ENCODE measurements at places on chromosomes 4 and X.

- H3K36me3 ChIP-seq, result peaks cover 22% of the 10 kb centered on the region
- peaks cover 55% of the 10 kb centered on the region for H3K4me1 ChIP-seq
- DNase-seq, result no peak
- H3K4me3 ChIP-seq, result no peak overlapping the region
- no peaks in the 10 kb centered on the region for H3K27me3 ChIP-seq
These were observed 9.7 kb downstream of the RAP2C start for GRCh38 chrX:132209527-132209926.

GRCh38 chr4:10643600-10644425 is 40.8 kb downstream of the CLNK start:
- no peak overlapping the region for H3K4me3 ChIP-seq
- peaks cover 10% of the 10 kb centered on the region for H3K4me1 ChIP-seq
- H3K27me3 ChIP-seq, result no peaks in the 10 kb centered on the region
- no peak overlapping the region for H3K27ac ChIP-seq

DNA sequence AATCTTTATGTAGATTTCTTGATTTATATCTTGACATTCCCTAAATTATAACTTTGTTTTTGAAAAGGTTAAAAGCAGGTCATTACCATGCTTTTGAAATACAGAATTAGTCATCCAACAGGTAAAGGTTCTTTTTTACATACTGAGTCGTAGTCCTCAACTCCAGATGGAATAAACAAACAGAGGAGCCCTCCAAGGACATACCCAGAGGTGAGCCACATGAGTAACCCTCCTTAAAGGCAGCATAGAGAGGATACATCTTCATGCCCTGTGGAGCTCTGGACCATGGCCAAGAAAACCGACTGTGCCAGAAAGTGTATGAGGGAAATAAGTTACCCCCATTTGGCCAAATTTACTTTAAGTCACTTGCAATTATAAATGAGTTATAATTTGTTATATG is 95.3 kb upstream of the MCF2 start:
- H3K27me3 ChIP-seq, result no peaks in the 10 kb centered on the region
- H3K27ac ChIP-seq, result no peak overlapping the region
- no peak overlapping the region for H3K4me3 ChIP-seq
- DNase-seq, result no peak
- peaks cover 22% of the 10 kb centered on the region for H3K36me3 ChIP-seq

- no peaks in the 10 kb centered on the region for H3K4me1 ChIP-seq
- DNase-seq, result no peak
- H3K27me3 ChIP-seq, result peaks cover 6% of the 10 kb centered on the region
- no peak overlapping the region for H3K27ac ChIP-seq
- H3K36me3 ChIP-seq, result no peaks in the 10 kb centered on the region
These were observed 188.1 kb upstream of the WDFY3 start for GRCh38 chr4:85154591-85154990.

GRCh38 chrX:9286234-9286633 is 178.6 kb upstream of the TBL1X start:
- no peak for DNase-seq
- H3K4me3 ChIP-seq, result no peak overlapping the region
- no peaks in the 10 kb centered on the region for H3K36me3 ChIP-seq
- peak overlapping the region; percentile 90 for H3K27ac ChIP-seq
- H3K4me1 ChIP-seq, result peaks cover 31% of the 10 kb centered on the region

DNA sequence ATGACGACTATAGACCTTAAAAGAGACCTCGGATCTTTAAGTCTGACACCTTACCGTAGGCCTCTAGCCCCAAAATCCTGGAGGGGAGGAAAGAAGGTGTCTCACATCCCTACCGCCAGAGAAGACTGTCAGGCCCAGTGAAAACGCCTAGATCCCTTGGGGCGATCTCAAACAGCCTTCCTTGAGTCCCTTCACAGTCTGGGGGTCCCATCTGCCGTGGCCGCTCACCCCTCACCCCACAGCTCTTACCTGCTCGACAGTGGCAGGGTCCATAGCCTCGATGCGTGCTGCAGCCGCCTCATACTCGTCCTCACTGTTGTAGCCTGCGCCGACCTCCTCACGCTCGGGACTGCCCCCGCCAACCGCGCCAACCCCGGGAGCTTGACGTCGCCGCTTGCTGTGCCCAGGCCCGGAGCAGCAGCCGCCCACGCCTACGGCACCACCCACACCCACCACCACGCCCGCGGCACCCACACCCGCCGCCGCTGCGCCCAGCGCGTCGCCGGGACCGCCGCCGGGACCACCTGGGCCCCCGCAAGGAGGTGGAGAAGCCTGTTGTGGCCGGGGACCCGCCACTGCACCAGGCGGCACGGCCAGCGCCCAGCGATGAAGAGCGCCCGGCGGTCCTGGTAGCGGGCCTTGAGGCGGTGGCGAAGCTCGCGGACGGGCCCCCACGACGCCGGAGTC is 536 bp downstream of the OTUD5 start:
- peaks cover 44% of the 10 kb centered on the region for H3K4me1 ChIP-seq
- H3K4me3 ChIP-seq, result peak overlapping the region; percentile 85
- DNase-seq, result peak; percentile 59
- H3K36me3 ChIP-seq, result peaks cover 25% of the 10 kb centered on the region

GRCh38 chrX:4182408-4182806 is 469.0 kb upstream of the PRKX start:
- no peak overlapping the region for H3K4me3 ChIP-seq
- no peaks in the 10 kb centered on the region for H3K4me1 ChIP-seq
- H3K36me3 ChIP-seq, result no peaks in the 10 kb centered on the region
- H3K27ac ChIP-seq, result no peak overlapping the region
- no peaks in the 10 kb centered on the region for H3K27me3 ChIP-seq
- no peak for DNase-seq

GRCh38 chr4:109574443-109574850 is 14.4 kb downstream of the MCUB start:
- peak overlapping the region; percentile 50 for H3K4me3 ChIP-seq
- no peaks in the 10 kb centered on the region for H3K27me3 ChIP-seq
- peaks cover 44% of the 10 kb centered on the region for H3K36me3 ChIP-seq
- no peak for DNase-seq
- peak overlapping the region; percentile 39 for H3K27ac ChIP-seq
- H3K4me1 ChIP-seq, result peaks cover 63% of the 10 kb centered on the region

- no peaks in the 10 kb centered on the region for H3K36me3 ChIP-seq
- no peaks in the 10 kb centered on the region for H3K27me3 ChIP-seq
- no peak overlapping the region for H3K27ac ChIP-seq
- H3K4me1 ChIP-seq, result peaks cover 31% of the 10 kb centered on the region
- H3K4me3 ChIP-seq, result peak overlapping the region; percentile 80
- DNase-seq, result no peak
These were observed 126.8 kb upstream of the ENPP6 start for GRCh38 chr4:184344435-184344834.

DNA sequence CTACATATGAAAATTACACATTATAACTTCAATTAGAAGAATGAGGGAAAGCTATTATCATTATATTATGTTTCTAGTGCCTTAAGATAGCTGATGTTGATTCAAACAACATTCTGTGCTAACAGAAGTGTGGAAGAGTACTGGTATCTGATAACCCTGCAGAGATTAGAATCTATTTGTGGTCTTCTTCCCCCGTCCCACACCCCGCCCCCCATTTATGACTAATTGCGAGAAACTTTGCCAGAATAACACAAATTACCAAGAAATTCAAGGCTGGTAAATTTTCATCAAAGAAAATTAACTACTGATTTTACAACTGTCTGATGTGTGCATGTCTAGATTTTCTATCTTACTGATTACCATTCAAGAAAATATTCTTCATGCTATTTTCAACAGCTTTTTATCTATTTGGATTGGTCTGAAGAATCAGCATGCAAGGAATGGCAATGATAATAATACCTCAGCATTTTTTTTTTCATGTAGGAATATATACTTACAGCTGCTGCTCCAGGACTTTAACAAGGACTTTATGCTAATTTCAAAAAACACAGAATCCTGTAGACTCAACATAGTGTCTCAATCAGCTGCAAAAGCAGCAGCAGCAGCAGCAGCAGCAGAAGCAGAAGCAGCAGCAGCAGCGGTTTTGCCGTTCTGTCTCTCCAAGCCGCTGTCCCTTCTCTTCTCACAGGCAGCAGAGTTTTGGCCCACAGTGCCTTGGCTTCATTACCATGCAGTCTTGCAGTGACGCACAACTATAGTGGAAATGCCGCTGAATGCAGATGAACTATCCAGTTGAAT is 126.7 kb downstream of the FRYL start:
- DNase-seq, result peak; percentile 31
- peak overlapping the region; percentile 58 for H3K27ac ChIP-seq
- peak overlapping the region; percentile 37 for H3K4me3 ChIP-seq
- peaks cover 23% of the 10 kb centered on the region for H3K36me3 ChIP-seq

GRCh38 chrX:106023947-106024346 is 14.6 kb downstream of the SERPINA7 start:
- no peaks in the 10 kb centered on the region for H3K27me3 ChIP-seq
- DNase-seq, result no peak
- H3K36me3 ChIP-seq, result no peaks in the 10 kb centered on the region
- H3K27ac ChIP-seq, result no peak overlapping the region
- no peak overlapping the region for H3K4me3 ChIP-seq
- no peaks in the 10 kb centered on the region for H3K4me1 ChIP-seq

- H3K27me3 ChIP-seq, result no peaks in the 10 kb centered on the region
- DNase-seq, result no peak
- H3K36me3 ChIP-seq, result no peaks in the 10 kb centered on the region
- no peak overlapping the region for H3K4me3 ChIP-seq
- H3K4me1 ChIP-seq, result no peaks in the 10 kb centered on the region
These were observed 866.3 kb upstream of the PCDH7 start for GRCh38 chr4:29853833-29854232.

- H3K27ac ChIP-seq, result no peak overlapping the region
- no peaks in the 10 kb centered on the region for H3K36me3 ChIP-seq
- no peak overlapping the region for H3K4me3 ChIP-seq
- H3K27me3 ChIP-seq, result no peaks in the 10 kb centered on the region
- H3K4me1 ChIP-seq, result no peaks in the 10 kb centered on the region
- no peak for DNase-seq
These were observed 238.9 kb downstream of the MAML3 start for GRCh38 chr4:139915037-139915436.

DNA sequence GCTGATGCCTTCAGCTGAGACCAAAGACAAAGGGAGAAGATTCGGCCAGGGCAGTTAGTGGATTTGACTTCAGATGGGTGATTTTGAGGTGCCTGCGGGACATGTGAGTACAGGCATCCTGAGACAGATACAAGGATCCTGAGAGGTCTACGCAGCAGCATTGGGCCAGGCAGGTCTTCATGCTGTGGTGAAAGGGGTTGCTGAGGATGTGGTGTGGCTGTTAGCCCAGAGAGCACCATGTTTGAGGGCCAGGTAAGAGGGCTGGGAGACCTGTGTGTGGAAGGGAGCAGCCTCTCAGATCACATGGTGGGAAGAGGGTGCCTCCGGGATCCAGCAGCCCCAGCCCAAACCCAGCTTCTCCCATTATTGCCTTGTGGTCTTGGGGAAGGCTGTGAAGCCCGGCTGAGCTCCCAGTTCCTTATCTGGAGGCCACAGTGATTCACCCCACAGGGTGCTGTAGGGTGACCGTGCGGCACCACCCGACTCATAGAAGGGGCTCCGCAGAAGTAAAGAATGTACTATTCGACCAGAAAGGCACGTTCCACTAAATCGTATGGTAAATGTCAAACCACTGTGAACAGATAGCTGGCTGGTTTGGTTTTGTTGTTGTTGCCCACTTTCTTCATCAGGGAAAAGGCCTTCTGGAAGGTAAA is 27.7 kb upstream of the TADA2B start:
- H3K36me3 ChIP-seq, result peaks cover 22% of the 10 kb centered on the region
- H3K27ac ChIP-seq, result peak overlapping the region; percentile 21
- no peaks in the 10 kb centered on the region for H3K27me3 ChIP-seq
- H3K4me1 ChIP-seq, result peaks cover 4% of the 10 kb centered on the region
- no peak for DNase-seq

- H3K4me1 ChIP-seq, result no peaks in the 10 kb centered on the region
- no peaks in the 10 kb centered on the region for H3K27me3 ChIP-seq
- no peaks in the 10 kb centered on the region for H3K36me3 ChIP-seq
- no peak overlapping the region for H3K27ac ChIP-seq
- no peak overlapping the region for H3K4me3 ChIP-seq
These were observed 10.3 kb upstream of the FRMPD4 start for GRCh38 chrX:12128017-12128416.

GRCh38 chrX:140510306-140510676 is 5.4 kb upstream of the SOX3 start:
- H3K27me3 ChIP-seq, result peaks cover 57% of the 10 kb centered on the region
- H3K36me3 ChIP-seq, result no peaks in the 10 kb centered on the region
- no peak overlapping the region for H3K27ac ChIP-seq
- no peak for DNase-seq

GRCh38 chr4:95362066-95362465 is 186.7 kb downstream of the UNC5C start:
- no peaks in the 10 kb centered on the region for H3K27me3 ChIP-seq
- H3K4me3 ChIP-seq, result no peak overlapping the region
- no peaks in the 10 kb centered on the region for H3K4me1 ChIP-seq
- no peak for DNase-seq

GRCh38 chr4:54063737-54064316 is 578 bp downstream of the CHIC2 start:
- DNase-seq, result peak; percentile 40
- H3K4me3 ChIP-seq, result peak overlapping the region; percentile 95
- peak overlapping the region; percentile 94 for H3K27ac ChIP-seq
- peaks cover 19% of the 10 kb centered on the region for H3K36me3 ChIP-seq
- peaks cover 43% of the 10 kb centered on the region for H3K4me1 ChIP-seq

GRCh38 chr4:85500110-85500867 is 25.3 kb downstream of the ARHGAP24 start:
- H3K27ac ChIP-seq, result no peak overlapping the region
- H3K4me1 ChIP-seq, result no peaks in the 10 kb centered on the region
- H3K36me3 ChIP-seq, result no peaks in the 10 kb centered on the region
- no peak overlapping the region for H3K4me3 ChIP-seq

DNA sequence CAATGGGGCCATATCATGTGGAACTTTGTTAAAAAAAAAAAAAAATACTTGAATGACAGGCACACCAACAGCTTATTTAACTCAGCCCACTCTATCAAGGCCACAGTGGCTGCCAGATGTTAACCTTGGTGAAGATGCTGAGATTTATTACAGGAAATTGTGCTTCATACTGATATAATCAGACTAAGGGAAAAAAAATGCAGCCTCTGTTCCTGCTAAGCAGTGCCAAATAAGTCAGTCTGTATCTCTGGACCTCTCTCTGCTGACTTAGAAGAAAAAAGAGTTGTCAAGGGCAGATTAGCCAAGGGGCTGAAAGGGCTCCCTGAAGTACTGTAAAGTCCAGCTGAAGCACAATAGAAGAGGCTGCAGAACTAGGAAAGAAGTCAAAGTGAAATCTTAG is 677.7 kb upstream of the HTR2C start:
- no peak for DNase-seq
- no peak overlapping the region for H3K27ac ChIP-seq
- no peak overlapping the region for H3K4me3 ChIP-seq
- no peaks in the 10 kb centered on the region for H3K27me3 ChIP-seq

- DNase-seq, result peak; percentile 72
- peak within 1 kb of the TSS; percentile 74 for H3K4me3 ChIP-seq
- H3K27me3 ChIP-seq, result peaks cover 57% of the 10 kb centered on the region
- H3K27ac ChIP-seq, result peak within 1 kb of the TSS; percentile 69
- H3K4me1 ChIP-seq, result peaks cover 10% of the 10 kb centered on the region
These were observed at the start of gene ARHGAP24 for GRCh38 chr4:85474818-85475630. Gene ARHGAP24, plus strand, starts transcription at chr4:85475150.

GRCh38 chr4:144648042-144648441 is 2.1 kb downstream of the HHIP start:
- peaks cover 18% of the 10 kb centered on the region for H3K4me1 ChIP-seq
- H3K36me3 ChIP-seq, result peaks cover 3% of the 10 kb centered on the region
- H3K27ac ChIP-seq, result no peak overlapping the region
- H3K27me3 ChIP-seq, result peaks cover 65% of the 10 kb centered on the region

- H3K27ac ChIP-seq, result no peak overlapping the region
- no peak overlapping the region for H3K4me3 ChIP-seq
- no peak for DNase-seq
- H3K27me3 ChIP-seq, result no peaks in the 10 kb centered on the region
- peaks cover 6% of the 10 kb centered on the region for H3K36me3 ChIP-seq
These were observed 107.3 kb downstream of the JADE1 start for GRCh38 chr4:128916832-128917231.

- H3K36me3 ChIP-seq, result no peaks in the 10 kb centered on the region
- no peaks in the 10 kb centered on the region for H3K27me3 ChIP-seq
- no peak for DNase-seq
- H3K4me3 ChIP-seq, result no peak overlapping the region
These were observed 57.9 kb downstream of the TEX13B start for GRCh38 chrX:107924136-107924746.

Measured in activated naive CD8-positive, alpha-beta T cell treated with anti-CD3 and anti-CD28 coated beads for 36 hours (primary cell).